ENCODE measurements at places on chromosomes 4 and X.

GRCh38 chr4:153750197-153750817, 9.5 kb downstream of the RNF175 start:
- peak; percentile 41 for DNase-seq

- DNase-seq, result no peak
Observed at GRCh38 chr4:33104273-33104672, 2384.1 kb downstream of the PCDH7 start.

DNA sequence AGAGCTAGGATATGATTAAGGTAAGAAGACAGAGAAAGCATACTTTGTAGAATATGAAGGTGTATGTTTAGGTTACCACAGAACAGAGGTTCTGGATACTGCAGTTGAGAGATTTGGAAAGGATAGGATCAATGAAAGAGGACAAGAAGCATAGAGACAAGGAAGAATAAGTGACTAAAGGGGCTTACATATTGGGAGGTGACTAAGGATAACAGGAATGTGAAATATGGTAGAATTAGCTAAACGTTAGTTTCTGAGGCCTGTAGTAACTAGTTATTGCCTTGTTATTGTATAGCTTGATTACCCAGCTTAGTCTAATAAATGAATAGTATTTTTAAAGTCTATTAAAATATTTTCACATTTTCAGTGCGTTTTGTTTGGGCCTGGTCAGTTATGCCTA, 38.2 kb downstream of the CENPI start:
- no peak for DNase-seq

GRCh38 chr4:10960389-10960788, 275.8 kb upstream of the CLNK start:
- no peak for DNase-seq

DNA sequence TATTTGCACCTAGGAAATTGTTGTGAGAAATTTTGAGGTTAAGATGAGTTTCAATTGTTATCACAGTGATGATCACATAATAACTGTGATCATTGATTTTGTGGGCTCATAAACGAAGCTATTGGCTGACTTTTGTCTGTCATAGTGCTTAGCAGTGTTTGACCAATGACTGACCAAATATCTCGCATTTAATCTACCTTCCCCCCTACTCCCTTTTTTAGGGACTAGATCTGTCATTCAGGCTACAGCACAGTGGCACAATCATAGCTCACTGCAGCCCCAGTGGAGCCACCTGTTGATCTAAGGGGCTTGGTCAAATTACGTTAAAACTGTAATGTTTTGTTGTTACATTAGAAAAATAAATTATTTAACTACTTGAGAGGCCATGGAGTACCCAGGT, 1.5 kb downstream of the FUNDC2 start:
- DNase-seq, result no peak

DNA sequence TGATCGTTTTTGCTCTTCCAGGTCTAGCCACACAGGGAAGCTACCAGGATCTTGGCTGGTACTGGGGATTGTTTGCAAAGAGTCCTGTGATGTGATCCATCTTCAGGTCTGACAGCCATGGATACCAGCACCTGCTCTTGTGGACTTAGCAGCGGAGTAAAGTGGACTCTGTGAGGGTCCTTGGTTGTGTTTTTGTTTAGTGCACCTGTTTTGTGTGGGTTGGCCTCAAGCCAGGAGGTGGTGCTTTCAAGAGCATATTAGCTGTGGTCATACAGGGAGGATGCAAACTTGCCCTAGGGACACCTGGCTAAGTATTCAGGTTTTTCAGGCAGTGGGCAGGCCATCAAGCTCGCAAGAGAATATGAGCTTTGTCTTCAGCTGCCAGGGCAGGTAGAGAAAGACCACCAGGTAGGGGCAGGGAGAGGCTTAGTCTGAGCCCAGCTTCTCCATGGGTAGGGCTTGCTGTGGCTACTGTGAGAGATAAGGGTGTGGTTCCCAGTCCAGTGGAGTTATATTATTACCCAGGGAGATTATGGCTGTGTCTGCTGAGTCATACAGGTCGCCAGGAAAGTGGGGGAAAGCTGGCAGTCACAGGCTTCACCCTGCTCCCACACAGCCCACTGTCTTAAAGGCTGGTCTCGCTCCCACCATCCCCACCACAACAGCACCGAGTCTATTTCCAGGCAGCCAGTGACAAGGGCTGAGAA, 293.7 kb downstream of the PCDH18 start:
- no peak for DNase-seq

GRCh38 chrX:15167826-15168225, 102.1 kb downstream of the ASB9 start:
- DNase-seq, result no peak

- no peak for DNase-seq
Observed at GRCh38 chr4:74314329-74314728, 6.1 kb downstream of the EPGN start.

GRCh38 chr4:74005528-74005927, 7.1 kb upstream of the CXCL5 start:
- no peak for DNase-seq

DNA sequence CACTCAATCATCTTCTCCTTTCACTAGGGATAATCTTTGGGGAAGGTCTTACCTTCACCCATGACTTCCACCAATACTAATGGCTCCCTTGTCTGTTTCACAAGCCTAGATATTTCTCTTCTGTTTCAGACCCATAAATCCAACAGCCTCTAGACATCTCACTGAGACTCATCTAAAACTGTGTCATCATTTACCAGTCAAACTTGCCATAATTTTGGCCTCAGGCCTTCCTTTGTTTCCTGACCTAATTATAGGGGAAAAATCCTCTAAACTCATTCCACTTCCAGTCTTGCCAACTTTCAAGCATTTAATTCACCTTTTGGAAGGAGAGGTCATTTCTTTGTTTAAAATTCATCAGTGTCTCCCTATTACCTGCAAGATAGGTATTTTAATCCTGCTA, 181.0 kb upstream of the CNKSR2 start:
- no peak for DNase-seq

DNA sequence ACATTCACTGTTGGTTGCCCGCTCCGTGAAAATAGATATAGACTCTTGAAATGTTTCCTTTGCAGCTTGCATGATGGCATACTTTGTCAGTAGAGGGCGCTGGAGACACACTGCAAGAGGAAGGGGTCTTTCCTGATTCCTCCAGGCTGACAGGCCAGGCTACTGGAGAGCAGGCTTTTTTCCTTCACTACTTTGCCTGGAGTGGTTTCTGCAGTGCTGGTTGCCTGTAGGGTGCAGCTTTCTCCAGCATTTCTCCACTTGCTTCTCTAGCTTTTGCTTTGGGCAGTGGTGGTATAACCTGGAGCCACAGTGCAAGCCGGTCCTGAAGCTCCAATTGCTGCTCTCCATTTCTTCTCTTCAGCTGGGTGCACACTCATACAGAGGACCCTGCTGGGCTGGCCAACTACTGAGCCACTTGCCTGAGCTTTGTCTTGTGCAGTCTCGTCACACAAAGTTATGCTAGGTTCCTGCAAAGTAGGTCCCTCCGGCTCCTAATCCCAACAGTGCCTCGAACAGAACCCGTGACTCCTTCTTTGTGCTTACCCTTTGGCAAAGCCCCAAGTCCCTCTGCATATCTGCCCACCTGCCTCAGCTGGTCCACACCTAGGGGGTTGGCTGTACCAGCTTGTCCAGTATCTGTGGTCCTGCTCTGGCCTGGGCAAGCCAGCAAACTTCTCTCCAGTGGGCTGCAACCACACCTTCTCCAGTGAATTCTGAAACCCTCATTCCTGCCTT, 46.3 kb downstream of the RASSF6 start:
- DNase-seq, result peak; percentile 65

DNA sequence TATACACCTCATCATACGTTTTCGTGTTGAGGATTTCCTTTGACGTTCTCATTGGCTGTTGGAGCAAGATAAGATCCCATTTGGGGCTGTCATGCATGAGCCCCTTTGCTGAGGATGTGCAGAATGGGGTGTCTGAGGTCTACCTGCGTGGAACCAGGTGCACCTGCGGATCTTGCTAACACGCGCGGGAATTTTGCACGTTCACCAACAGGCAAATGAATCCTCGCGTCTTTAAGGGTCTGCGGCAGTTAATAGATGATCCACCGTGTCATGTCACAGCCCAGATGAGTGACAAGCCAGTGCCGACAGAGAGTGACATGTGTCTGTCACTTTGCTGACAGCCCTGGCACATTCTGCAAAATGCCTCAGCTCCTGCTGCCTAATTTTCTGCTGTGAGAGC, 56.3 kb upstream of the SHOX start:
- DNase-seq, result no peak

DNA sequence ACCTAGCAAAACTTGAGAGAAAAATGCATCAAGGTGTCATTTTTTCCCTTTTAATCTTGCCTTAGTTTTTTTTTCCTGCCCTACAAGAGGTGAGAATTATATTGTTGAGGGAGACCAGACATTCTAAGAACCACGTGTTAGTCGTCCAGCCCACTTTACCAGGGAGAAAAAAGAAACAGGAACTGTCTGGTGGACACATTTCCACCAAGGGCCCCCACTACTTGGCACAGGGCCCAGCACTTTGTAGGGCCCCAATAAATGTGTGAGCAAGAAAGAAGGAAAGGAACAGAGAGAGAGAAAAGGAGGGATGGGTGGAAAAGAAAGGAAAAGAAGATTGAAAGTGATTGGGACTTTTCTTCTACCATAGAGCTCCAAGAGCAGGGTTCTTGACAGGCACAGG, 3.9 kb upstream of the EGFL6 start:
- no peak for DNase-seq

- DNase-seq, result no peak
Observed at GRCh38 chr4:16715482-16715881, 183.0 kb downstream of the LDB2 start.

- no peak for DNase-seq
Observed at GRCh38 chr4:173500841-173501591, 29.0 kb downstream of the HAND2 start.

DNA sequence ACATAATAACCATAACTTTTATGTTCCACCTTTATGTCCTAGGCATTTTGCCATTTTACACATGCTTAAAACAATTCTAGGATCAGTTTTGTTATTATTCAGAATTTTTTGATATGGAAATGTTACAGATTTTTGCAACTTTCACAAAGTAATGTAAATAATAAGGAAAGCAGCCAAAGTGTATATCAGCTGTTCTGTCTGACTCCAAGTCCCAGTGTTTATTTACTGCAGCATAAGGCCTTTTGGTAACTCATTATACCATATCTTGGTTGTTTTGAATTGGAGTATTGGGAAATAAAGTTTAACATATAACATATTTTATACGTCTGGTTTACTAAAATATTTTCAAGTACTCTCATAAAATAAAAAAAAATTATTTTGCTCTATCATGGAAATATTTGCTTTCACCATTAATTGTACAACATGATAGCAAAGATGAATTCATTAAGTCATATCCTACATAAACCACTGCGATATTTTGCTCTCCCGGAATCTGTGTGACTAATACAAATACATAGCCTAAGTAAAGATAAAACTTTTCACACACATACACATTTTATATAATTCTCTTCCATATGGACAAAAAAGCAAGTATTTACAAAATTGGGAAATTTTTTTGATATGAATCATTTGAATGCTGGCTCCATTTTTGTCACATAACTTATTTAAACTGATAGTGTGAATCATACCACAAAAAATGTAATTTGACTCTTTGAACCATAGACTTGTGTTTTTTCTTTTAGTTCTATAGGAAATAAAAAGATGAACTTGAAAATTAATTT, 399.0 kb downstream of the PABPC4L start:
- DNase-seq, result no peak

DNA sequence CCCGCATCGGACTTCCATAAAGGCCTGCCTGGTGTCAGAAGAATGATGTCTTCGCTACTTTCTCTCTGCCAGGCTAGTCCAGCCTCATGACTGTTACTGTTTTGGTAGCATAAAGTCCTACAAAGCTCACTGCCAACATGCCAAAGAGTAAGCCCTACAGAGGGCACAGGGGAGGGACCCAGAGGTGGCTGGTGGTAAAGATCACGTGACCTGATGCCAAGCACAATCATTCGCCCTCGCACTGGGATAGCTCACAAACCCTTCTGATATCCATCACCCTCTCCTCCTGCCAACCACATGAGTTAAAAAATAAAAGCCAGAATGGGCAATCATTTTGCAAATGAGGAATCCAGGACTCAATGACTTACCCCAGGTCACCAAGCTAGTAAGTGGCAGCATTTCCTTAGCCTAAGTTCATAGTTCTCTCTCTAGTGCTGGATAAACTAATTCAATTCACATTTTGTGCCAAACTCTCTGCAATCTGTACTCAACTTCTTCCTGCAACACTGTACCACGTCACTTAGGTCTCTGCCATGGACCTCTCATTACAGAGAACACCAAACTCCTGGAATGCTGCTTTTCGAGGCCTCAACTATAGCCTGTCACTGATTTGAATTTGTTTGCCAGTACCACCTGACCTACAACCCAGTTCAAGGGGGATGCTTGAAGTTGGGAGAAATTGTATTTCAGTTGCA, 178.1 kb downstream of the SH3KBP1 start:
- no peak for DNase-seq

GRCh38 chr4:156948738-156949137, 22.9 kb downstream of the PDGFC start:
- no peak for DNase-seq

DNA sequence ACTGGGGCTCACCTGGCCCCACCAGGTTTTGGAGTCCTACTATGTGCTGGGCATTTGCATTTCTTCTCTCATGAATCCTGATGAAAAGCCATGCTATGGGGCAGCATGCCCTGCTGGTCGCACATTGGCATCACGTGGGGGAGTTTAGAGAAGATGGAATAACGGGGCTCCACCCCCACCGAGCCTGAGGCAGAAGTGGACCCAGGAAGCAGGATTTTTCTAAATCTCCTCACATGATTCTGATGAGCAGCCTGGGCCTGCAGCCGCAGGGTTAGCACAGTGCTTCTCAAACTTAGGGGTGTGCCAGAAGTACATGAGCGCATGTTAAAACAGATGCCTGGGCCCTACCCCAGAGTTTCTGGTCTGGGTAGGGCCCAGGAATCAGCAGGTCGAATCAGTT, 4.6 kb upstream of the SORCS2 start:
- no peak for DNase-seq

Data from AG09319 (cell line).